ENCODE measurements at places on chromosomes 5 and 9.

GRCh38 chr5:55180016-55180415 is 7.0 kb upstream of the CDC20B start:
- no peak for DNase-seq

GRCh38 chr5:14184082-14184481 is 40.9 kb downstream of the TRIO start:
- DNase-seq = no peak

GRCh38 chr5:82388181-82388580 is 110.0 kb upstream of the RPS23 start:
- no peak for DNase-seq

GRCh38 chr9:108552459-108553040 is 303.2 kb downstream of the ACTL7B start:
- DNase-seq = no peak

DNA sequence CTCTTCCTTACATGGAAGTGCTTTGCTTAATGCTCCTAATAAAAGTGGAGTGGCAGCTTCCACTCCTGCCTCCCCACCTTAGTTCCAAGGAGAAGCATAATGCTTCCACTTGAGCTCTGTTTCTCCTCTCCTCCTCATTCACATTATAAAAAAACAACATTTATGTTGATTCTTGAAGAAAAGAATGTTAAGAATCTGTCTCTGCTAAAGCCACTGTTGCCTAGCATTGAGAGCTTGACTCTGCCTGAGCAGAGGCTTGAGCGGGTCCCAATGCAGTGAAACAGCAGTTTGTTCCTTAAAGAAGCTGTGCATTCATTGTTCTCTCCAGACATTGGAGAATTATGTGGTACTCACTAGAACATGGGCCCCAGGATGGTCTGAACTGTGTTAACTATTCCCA is 101.5 kb upstream of the GHR start:
- DNase-seq = no peak

DNA sequence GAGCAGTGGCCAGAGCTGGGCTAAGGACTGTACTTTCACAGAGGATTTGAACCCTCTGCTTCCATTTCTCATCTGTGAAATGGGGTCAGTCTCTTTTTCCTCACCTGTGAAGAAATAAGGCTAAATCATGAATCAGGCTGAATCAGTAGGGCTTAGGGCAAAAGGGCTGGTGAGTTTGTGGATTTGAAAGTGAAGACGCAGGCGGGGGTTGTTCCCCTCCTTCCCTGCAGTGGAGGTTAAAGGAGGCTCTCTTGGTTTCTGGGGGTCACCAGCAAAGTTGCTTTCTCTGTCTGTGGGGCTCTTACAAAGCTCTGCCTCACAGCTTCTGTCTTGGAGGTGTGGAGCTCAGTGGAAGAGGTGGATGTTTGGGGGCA is 17.6 kb upstream of the NDST1 start:
- no peak for DNase-seq

GRCh38 chr5:159427180-159428012 is 97.1 kb upstream of the IL12B start:
- DNase-seq = no peak
